ENCODE measurements at places on chromosomes 1 and 21. TPM values are rescaled to one million over a fixed set of nuclear protein-coding genes. Genes with fewer than 3 reads are reported as not detected.

- DNase-seq = peak; percentile 31
These were observed 659 bp downstream of the AGO1 start for GRCh38 chr1:35883635-35884101.

DNA sequence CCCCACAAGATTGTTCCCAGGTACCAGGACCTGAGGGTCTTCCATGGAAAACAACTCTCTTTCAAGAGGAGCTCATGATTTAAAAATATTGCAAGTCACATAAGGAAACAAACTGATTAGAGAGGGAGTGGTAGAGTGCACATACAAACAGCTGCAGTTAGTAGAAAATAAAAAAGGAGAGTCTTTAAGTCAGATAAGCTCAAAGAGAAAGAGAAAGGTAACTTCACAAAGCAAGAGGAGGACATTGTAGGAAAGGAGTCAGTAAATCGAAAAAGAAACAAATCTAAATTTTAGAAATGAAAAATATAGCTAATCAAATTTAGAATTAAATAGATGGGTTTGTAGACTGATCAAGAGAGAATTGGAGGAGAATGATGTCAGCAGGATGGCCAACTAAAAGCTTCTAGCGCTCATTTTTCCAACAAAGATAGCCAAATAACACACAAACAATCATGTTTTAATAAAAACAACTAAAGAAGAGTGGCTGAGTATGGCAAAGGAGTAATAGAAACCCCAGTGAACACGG, 86.1 kb upstream of the CD53 start:
- no peak for DNase-seq

Gene PCBP3
- total RNA-seq = 0.35 TPM

GRCh38 chr21:28916150-28916893, 76.4 kb downstream of the LTN1 start:
- DNase-seq = no peak

DNA sequence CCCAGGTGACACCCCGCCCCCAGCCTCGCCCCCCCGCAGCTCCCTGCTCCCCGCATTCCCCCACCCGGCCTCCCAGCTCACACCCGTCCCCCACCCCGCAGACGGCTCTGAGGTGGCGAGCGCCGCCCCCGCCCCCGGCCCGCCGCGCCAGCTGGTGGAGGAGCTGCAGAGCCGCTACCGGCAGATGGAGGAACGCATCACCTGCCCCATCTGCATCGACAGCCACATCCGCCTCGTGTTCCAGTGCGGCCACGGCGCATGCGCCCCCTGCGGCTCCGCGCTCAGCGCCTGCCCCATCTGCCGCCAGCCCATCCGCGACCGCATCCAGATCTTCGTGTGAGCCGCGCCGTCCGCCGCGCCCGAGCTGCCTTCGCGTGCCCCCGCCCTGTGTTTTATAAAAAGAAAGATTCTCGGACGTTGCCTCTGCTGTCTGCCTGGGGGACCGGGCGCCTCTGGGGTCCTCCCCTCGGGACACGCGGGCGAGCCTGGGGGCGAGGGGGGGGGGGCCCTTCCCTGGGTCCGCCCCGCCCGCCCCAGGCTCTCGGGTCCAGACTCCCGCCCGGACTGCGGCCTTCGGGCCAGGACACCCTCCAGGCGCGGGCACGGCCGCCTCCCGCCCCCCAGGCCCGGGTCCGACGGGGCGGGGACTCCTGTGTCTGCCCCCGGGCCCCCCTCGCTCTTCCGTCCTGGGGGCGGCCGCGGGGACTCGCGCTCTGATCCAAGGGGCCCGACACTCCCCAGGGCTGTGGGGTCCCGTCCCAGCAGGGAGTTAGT, 1.6 kb upstream of the MMP23B start:
- peak; percentile 92 for DNase-seq
